ENCODE measurements at places on chromosomes 16 and 17.

- no peak for DNase-seq
Measured at GRCh38 chr17:31073411-31073810, 21.4 kb upstream of the NF1 start.

GRCh38 chr17:33511670-33512069 lies 218.6 kb upstream of the ASIC2 start:
- DNase-seq: no peak

DNA sequence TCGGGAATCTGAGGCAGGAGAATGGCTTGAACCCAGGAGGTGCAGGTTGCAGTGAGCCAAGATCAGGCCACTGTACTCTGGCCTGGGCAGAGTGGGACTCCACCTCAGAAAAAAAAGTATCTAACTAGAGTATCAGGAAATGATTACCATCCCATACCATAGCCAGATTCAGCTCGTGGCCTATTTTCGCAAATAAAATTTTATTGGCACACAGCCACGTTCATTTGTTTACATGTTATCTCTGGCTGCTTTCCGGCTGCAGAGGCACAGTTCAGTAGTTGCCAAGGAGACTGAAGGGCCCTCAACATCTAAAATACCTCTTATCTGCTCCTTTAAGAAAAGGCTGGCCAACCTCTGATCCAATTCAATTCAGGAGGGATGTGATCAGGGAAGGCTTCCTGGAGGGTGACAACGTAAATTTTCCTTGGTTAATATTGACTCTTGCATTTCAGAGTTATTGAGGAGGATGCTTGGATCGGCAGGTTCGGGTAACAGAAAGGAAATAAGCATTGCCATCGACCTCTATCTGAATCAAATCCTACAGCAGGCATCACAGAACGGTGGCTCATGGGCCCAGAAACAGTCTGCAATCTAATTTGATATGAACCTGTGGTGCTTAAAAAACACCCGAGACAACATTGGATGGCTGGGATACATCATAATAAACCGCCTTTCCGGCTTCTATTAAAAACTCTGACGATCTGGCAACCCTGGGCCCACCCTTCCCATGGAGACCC lies 73.8 kb downstream of the XYLT1 start:
- no peak for DNase-seq

GRCh38 chr16:11162586-11163268 lies 93.3 kb downstream of the SOCS1 start:
- DNase-seq: no peak

DNA sequence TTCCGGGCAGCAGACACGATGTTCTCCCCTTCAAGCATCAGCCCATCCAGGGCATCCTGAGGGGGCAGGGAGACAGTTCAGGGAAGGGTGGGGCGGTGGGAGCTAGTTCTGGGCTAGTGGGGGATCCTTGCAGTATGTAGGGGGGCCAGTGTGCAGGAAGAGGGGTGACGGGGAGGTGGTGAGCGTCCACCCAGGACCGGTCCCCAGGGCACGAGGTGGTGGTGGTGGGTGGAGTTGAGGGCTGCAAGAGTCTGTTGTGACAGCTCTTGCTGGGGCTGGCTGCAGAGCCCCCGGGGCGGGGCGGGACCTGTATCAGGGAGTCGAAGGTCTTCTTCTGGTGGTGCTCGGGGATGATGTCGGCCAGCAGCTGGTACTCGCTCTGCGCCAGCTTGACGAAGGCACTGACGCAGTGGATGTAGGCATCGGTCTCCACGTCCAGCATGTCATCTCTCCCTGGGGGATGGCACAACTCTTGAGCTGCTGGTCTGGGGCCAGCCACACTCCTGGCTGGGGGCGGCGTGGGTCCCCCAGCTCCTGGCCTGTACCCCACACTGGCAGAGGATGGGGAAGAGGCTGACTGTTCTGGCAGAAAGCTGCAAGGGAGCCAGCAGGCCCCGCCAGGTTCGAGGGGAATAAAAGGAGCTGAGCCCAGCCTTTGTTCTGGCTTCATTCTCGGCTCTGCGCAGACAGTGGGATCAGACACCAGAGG lies 10.0 kb downstream of the ZACN start:
- DNase-seq: no peak

DNA sequence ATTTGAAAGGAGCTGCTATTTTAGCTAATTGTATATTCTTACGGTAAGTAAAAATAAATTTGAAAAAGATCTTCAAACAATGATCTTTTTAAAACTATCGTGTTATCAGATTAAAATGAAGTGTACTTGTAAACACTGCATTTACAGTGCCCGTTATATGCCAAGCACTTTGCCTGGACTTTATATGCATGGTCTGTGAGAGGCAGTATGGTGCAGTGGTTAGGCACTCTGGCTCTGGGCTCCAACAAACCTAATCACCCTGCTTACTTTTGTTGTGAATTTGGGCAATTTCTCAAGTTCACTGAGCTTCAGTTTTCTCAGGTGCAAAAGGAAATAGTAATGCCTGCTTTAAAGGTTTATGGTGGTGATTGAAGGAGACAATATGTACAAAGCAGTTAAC lies 1.4 kb downstream of the PMP22 start:
- no peak for DNase-seq

GRCh38 chr16:28572696-28573510 lies 19.2 kb downstream of the SGF29 start:
- DNase-seq: no peak

DNA sequence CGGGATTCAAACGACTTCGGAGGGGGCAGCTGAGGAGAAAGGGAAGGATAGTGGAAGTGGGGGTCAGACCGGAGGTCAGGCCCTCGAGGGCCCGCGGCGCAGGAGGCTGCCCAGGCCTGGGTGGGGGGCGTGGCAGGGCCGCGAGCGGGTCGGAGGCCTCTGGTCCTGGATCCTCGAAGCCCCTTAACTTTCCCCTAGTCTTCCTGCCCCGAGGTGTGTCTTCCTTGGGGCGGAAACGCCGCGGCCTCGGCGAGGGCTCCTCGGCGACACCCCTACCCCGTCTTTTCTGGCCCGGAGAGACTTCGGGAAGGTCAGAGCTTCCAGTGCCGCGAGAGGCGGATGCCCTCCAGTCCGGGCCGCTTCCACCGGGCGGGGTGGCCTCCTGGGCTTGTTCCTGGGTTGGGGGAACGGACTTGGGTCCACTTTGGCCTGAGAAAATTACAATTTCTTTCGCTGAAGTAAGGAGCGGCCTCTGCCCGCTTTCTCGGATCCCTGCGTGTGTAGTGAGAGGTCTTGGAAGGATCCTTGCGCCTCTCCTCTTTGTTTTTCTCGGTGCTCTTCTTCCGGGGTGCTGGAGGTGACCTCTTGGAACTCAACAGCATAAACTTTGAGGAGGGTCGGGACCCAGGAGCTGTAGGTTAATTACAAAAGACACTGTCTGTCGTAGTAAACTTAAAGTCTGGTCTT lies 491 bp downstream of the IST1 start:
- peak; percentile 48 for DNase-seq

DNA sequence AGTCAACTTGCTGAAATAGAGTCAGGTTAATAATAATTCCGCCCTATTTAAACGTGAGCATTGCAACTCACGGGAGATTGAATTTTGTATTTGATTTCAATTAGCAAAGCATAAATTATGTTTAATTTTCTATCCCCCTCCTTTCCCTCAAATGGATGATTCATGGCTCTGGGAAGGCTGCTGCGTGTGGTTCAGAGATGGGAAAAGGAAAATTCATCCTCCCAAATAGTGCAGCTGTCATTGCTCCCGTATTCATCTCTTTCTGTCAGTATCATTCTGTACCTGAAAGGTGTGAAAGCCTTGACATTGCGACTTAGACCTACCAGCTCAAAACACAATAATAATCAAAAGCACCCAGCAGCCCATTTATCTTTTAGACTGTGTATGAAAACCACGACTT lies 447.3 kb downstream of the HS3ST4 start:
- DNase-seq: no peak

GRCh38 chr17:10773391-10773790 lies 30.5 kb downstream of the TMEM238L start:
- DNase-seq: no peak

DNA sequence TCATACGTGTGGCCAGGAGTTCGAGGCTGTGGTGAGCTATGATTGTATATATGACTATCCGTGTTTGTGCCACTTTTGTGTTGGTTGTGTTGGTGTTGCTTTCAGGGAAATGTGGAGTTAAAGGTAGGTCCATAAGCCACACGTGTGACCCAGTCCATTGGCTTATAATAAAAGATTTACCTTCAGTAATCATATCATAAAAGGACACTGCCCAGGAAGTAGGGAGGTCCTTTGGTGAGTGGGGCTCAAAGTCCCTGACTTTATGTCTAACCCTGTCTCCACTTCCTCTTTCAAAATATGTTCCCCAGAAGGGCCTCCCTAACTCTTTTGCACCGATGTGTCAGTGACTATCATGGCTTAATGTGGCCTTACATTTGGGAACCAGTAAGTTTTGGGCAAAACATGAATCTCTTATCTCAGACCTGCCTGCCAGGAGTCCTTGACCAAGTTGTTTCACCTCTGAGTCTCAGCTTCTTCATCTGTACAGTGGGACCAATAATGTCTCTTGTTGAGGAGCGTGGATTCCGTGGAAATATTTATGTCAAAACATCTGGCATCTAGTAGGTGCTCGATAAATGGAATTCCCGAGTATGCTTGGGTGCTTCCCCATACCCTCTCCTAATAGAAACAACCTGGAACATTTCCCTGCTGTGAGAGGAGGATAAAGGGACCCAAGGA lies 4.8 kb downstream of the TNP2 start:
- DNase-seq: no peak

GRCh38 chr17:9645851-9646545 lies 681 bp downstream of the USP43 start:
- peak; percentile 55 for DNase-seq

GRCh38 chr17:21676281-21677111 lies 15.8 kb upstream of the KCNJ18 start:
- DNase-seq: no peak

GRCh38 chr17:58059141-58059540 lies 24.1 kb upstream of the DYNLL2 start:
- no peak for DNase-seq

DNA sequence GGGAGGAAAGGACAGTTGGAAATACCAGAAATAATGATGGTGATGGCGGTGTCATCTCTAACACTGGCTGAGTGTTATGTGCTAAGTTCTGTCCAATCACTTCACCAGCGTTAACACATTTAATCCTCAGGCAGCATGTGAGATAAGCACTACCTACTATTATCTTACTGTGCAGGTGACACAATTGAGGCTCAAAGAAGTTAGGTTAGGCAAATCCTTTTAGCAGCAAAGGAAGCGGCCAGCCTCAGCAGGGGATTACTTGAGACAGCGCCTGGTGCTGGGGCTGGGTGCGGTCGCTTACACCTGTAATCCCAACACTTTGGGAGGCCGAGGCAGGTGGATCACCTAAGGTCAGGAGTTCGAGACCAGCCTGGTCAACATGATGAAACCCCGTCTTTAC lies 18.7 kb upstream of the DHX8 start:
- DNase-seq: no peak

- peak; percentile 80 for DNase-seq
Measured at GRCh38 chr16:3879887-3880564, 487 bp downstream of the CREBBP start.

DNA sequence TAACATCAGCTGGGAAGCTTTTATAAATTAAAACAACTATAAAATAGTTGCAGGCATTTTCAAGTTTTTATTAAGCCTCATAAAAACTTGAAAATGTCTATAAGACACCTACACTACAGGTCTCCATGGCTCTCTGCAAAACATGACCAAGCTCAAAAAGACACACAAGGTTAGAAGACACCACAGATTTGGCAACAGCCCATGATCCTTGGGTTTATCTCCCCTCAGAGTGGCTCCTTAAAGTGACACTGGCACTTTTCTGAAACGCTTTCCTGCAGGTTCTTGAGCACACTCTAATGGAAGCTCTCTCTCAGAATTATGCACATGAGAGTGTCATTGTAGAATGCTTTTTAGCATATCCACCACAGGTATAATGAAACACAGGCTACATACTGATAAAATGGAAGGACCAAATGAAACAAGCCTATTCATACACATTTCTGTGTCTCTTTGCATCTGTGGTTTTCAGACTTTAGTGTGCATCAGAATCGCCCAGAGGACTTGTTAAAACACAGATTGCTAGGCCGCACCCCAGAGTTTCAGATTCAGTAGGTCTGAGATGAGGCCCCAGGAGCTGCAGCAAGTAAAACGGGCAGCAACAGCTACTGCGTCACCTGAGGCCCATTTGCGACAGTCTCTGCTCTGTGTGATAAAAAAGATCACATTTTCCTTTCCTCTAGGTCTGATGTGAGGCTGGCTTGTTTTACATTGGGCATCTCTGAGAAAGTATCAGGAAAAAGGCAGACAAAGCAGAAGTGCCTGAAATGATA lies 75.0 kb upstream of the WSB1 start:
- DNase-seq: peak; percentile 28

GRCh38 chr16:73265124-73265837 lies 217.4 kb upstream of the ZFHX3 start:
- no peak for DNase-seq

- no peak for DNase-seq
Measured at GRCh38 chr17:16935241-16935663, 36.7 kb downstream of the TNFRSF13B start.

GRCh38 chr17:67526700-67527099 lies 149.6 kb downstream of the PITPNC1 start:
- no peak for DNase-seq

DNA sequence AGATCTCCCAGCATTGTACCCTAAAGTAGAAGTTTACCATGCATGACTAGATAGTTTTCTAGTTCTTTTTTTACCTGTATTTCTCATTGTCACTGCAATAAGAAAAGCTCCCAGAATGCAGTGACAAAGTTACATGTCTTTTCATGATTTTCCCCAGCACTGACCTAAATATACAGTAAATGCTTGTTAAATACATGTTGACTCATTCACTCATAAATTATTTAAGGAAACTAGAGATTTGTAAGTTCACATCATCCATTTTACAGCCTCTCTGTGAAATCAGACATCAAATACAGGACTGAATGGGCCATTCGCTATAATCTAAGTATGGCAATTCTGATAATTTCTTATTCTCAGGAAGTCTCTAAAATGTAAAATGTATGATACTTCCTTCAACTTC lies 258.9 kb upstream of the AXIN2 start:
- no peak for DNase-seq

DNA sequence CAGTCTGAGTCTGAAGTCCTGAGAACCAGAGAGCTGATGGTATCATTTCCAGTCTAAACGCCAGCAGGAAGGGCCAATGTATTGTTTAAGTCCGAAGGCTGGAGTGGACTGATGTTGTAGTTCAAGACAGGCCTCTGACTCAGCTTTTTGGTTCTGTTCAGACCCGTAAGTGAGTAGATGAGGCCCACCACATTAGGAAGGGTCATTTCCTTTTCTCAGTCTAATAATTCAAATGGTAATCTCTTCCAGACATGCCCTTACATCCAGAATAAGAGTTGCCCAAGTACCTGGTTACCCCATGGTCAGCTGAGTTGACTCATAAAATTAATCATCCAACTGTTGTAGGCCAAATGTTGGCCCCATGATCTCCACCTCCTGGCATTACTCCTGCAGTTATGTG lies 442.6 kb upstream of the HSBP1 start:
- DNase-seq: no peak
